Hindlimb muscle (tissue), 1 donor: ENCODE measurements at places on chromosomes 16 and 17. TPM values are rescaled to one million over a fixed set of nuclear protein-coding genes. Genes with fewer than 3 reads are reported as not detected.

ITGAD gene
- 0.45 TPM for polyA plus RNA-seq

DHODH gene
- 13.0 TPM for polyA plus RNA-seq

G6PC3 gene
- 39.3 TPM for polyA plus RNA-seq

PRCD gene
- polyA plus RNA-seq = 4.6 TPM

TCAP gene
- 345 TPM for polyA plus RNA-seq

GPRC5C gene
- polyA plus RNA-seq = 46.6 TPM

CACNA1G gene
- 4.8 TPM for polyA plus RNA-seq

ICAM2 gene
- 28.6 TPM for polyA plus RNA-seq

LGALS9B gene
- not detected for polyA plus RNA-seq

LHX1 gene
- polyA plus RNA-seq = not detected

NUPR1 gene
- polyA plus RNA-seq = 29.7 TPM

CNTD1 gene
- polyA plus RNA-seq = 0.70 TPM

MARVELD3 gene
- polyA plus RNA-seq = 0.15 TPM

PIK3R5 gene
- 2.2 TPM for polyA plus RNA-seq

SLC52A1 gene
- not detected for polyA plus RNA-seq

KDM6B gene
- polyA plus RNA-seq = 22.5 TPM

FBXL16 gene
- 0.52 TPM for polyA plus RNA-seq

SMPD3 gene
- polyA plus RNA-seq = 0.68 TPM

ZNF747 gene
- polyA plus RNA-seq = 7.0 TPM

IL17C gene
- not detected for polyA plus RNA-seq

ACSM5 gene
- polyA plus RNA-seq = 0.66 TPM

GGT6 gene
- polyA plus RNA-seq = 0.15 TPM

ALOX15B gene
- polyA plus RNA-seq = 2.2 TPM

PTGES3L gene
- polyA plus RNA-seq = 69.1 TPM

MTHFSD gene
- polyA plus RNA-seq = 15.9 TPM
